ENCODE measurements at places on chromosomes 1 and 21.

DNA sequence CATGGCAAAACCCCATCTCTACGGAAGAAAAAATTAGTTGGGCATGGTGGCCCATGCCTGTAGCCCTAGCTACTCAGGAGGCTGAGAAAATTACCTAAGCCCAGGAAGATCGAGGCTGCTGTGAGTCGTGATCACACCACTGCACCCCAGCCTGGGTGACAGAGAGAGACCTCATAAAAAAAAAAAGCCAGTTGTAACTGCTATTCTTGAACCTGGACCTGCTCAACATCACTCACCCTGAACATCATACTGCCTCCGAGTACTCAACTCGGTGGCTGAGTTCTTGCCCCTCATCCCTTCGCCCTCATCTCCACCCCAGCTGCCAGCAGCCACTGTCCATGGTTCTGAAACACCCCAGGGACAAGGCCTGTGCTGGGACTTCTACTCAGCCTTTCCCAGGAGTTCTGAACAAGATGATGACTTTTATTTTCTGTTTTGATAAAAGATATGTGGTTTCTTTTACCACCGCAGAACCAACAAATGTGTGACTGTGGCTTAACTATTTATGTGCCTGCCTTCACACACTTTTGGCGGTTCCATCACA lies 5.4 kb upstream of the DISP3 start:
- no peak for DNase-seq

GRCh38 chr1:2799811-2800663 lies 1.5 kb downstream of the TTC34 start:
- DNase-seq = no peak

GRCh38 chr1:154869351-154870114 lies 548 bp downstream of the KCNN3 start:
- no peak for DNase-seq

DNA sequence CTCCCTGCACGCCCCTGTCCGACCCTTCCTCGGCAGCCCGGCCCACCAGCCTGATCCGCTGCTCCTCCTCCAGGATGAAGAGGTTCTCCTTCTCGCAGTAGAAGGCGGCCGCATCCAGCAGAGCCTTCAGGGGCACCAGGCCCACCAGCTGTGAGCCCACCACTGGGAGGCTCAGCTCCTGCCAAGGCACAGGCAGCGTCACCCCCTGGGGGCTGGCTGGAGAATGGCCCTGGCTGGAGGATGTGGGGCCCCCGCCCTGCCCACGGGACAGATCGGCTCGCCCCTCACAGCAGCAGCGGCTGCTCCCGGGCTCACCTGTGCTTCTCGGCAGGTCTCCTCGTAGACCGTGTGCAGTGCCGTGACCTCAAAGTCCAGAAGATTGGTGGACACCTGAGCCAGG lies 5.3 kb downstream of the FTCD start:
- DNase-seq = no peak

GRCh38 chr1:56647106-56647505 lies 2.0 kb downstream of the PRKAA2 start:
- DNase-seq = no peak

DNA sequence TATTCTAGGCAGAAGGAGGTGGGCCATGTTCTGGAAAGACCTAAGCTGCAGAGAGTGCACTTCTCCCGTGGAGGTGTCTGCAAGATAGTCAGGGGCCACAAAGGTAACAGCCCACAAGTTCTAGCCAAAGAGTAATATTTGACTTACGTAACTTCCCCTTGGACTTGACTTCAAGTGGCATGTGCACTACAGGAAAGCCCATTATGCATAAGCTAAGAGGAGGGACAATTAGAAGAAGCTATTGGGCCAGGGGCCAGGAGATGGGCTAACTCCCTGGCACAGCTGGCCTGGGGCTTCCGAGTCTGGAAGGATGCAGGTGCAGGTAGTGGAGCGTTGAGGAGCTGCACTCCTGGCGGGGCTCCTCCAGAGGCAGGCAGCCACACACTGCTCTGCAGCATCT lies 58.3 kb downstream of the ERG start:
- no peak for DNase-seq

- DNase-seq = no peak
These were observed 6.7 kb upstream of the GATAD2B start for GRCh38 chr1:153929426-153929825.

- DNase-seq = no peak
These were observed 12.3 kb upstream of the OTUD3 start for GRCh38 chr1:19869929-19870328.

- DNase-seq = no peak
These were observed 57.6 kb downstream of the WLS start for GRCh38 chr1:68174738-68175113.

- no peak for DNase-seq
These were observed 51.2 kb downstream of the DIP2A start for GRCh38 chr21:46509741-46510502.

GRCh38 chr21:41932576-41933312 lies 21.1 kb downstream of the C2CD2 start:
- DNase-seq = no peak
